IPS DF 19.7 (cell line): ENCODE measurements at places on chromosomes 3 and 15.
A peak's percentile ranks its signal among the peaks of the same experiment; 100 is the strongest.

GRCh38 chr15:52052066-52052935 lies 33.3 kb downstream of the MAPK6 start:
- no peak for DNase-seq

GRCh38 chr3:56954125-56954524 lies 106.3 kb upstream of the SPATA12 start:
- DNase-seq, result no peak

DNA sequence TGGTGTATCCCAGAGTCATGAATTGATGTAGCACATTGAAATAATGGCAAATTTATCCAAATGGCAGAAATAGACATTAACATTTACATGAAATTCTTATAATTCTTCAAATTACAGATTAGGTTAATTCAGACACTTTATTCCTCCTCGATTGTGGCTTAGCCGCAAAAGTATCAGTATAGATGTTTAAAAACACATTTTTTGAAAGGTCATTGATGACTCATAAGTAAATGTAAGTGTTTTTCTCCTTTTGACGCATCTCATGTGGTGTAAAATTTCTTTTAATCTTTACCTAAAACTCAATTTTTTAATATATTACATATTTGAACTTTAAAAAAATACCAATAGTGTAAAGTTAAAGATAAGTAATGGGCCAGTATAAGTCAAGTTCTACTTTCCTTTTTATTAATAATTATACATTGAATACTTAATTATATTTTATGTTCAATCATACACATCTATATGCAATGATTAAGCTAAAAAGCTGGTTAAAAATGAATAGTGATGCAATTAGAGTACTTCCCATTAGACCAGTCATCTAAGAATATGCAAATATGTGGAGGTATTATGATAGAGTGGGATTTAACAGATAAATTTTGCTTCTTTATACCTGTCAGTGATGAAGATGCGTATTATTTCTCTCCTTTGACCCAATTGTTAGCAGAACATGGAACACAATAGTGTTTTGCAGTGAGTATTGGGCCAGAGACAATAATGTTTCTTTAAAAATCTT lies 678.1 kb upstream of the DPPA4 start:
- DNase-seq, result no peak

DNA sequence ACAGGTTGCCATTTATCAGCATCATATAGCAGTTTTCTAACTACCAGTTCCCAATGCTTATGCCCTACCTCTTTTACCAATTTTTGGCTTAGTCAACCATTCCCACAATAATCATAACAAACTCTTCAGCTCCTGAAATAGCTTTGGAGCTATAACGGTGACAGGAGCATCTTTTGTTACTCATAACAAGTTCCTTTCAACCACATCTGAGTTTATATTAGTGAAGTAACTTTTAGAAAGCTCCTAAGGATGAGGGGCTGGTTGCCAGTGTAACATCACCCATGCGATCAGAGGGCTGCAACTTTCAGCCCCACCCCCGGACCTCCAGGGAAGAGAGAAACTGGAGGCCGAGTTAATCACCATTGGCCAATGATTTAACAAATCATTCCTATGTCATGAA lies 495.3 kb upstream of the RASGRP1 start:
- no peak for DNase-seq

GRCh38 chr3:132867526-132867925 lies 145.3 kb upstream of the NPHP3 start:
- no peak for DNase-seq

GRCh38 chr3:114686621-114687020 lies 392.8 kb downstream of the TIGIT start:
- DNase-seq, result no peak

DNA sequence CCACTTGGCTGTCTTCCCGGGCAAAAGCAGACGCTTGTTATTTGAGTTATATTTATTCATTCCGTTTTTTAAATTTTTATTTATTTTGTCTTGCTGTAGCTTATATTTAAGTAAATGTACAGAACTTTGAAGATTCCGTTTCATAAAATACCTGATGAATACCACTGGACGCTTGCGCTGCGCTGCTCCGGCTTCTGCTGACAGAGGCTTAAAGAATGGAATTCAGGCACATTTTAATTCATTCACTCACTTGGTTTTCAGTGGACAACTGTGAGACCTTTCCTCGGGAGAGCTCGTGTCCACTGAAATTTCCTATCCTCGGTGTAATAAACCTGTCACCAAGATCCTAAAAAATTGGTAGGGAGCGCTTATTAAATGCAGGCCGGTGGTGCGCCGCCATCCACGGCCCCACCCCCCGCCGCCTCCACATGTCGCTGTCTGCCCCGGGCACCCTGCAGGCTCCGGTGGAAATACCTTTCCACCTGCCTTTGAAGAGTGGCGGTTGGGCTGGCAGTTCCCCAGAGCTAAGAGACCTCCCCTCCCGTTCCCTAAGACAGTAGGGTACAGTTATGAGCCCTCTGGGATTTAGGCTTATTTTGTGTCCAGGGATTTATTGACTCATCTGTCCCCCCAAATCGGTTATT lies 62.5 kb upstream of the UBE2E1 start:
- no peak for DNase-seq

- DNase-seq, result no peak
Observed at GRCh38 chr3:173045770-173046382, 95.2 kb downstream of the SPATA16 start.

- DNase-seq, result no peak
Observed at GRCh38 chr3:115681736-115682135, 58.4 kb downstream of the GAP43 start.

DNA sequence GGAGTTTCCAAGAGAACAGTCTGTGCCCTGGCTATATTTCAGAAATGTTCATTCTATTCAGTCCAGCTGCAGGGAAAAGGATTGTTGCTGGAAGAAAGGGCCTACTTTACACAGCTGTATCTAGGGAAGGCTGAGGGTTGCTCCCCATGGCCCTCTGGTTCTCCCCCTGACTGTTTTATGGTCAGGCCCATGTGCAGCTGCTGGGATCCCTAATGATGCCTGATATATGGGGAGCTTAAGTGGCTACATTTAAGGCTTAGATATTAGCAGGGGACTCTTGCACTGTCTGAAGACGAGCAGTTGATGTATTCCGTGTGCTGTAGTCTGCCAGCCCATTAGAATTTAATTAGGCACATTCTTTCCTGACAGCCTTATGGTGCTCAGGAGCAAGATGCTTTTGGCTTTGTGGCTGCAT lies 72.0 kb downstream of the FAM43A start:
- DNase-seq, result no peak

- no peak for DNase-seq
Observed at GRCh38 chr3:76051145-76051544, 265.8 kb upstream of the ZNF717 start.

GRCh38 chr3:100076731-100077529 lies 37.4 kb downstream of the FILIP1L start:
- no peak for DNase-seq

DNA sequence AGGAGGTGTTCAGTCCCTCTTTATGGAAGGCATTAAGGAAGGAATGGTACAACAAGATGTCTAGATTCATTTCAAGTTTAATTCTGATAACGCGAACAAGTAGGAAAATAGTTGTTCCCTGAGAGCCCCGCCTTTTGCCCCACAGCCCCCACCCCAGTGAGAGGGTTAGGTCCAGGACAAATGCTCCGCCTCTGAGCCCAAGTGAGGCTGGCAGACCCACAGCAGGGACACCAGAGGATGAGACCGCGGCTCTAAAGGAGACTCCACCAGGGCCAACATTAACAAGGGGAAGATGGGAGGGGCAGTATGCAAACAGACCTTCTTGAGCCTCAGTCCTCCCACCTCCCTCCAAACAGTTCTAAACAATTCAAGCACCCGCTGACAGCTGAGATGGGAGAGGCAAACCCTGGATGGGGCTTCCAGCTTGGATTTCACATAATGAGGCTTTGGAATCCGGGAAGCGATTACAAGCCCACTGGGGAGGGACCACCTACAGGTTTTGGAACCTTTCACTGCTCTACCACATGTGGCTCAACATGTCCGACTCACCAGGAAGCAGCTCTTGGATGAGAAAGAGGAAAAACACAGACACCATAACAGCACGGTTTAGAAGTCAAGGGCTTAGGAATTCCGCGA lies 42.9 kb upstream of the IREB2 start:
- peak; percentile 48 for DNase-seq

DNA sequence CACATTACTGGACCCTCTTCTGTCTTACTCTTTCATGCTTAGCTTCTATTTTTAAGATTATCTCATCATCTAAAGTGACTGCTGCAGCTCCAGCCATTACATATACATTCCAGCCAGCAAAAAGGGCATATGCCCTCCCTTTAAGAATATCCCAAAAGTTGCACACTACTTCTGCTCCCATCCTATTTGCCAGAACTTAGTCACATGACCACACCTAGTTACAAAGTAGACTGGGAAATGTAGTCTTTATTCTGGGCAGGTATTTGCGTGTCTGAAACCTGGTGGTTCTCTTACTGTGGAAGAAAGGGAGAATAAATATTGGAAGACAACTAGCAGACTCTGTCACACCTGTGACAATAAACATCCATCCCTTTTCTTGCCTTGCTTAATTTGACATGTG lies 341.6 kb upstream of the NR2E3 start:
- no peak for DNase-seq

GRCh38 chr15:73183071-73183470 lies 130.8 kb downstream of the NEO1 start:
- DNase-seq, result no peak

DNA sequence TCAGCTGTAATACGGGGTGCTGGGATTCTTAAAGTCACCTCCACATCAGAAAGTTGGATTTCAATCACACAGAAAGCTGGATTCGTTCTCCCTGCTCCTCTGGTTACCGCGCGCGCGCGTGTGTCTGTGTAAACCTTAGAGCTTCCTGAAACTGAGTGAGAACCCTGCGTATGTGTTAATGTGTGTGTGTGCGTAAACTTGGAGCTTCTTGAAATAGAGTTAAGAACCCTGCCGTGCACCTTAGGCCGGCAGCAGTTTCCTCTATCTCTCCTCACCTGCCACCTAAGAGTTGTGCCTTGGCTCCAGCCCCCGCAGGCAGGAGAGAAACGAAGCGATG lies 531 bp downstream of the LZTFL1 start:
- no peak for DNase-seq

DNA sequence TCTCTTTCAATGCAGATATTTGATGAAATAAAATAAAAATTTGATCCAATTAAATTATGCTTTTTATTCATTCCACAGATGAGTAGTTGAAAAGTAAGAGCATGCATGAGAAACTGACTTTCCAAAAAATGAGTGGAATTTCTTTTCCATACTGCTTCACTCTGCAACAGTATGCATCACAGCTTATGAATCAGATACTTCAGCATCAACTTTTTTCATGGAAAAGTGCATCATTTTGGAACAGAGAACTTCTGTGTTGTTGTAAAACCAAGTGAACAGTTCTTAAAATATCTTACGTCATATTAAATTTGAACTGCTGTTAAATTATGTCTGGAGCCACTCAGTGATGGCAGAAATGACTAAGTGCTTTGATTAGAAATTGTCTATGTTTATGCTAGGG lies 16.7 kb upstream of the SLC7A14 start:
- no peak for DNase-seq

GRCh38 chr3:149374391-149374790 lies 3.1 kb downstream of the TM4SF1 start:
- DNase-seq, result no peak

GRCh38 chr3:55518451-55518850 lies 31.3 kb upstream of the WNT5A start:
- DNase-seq, result no peak

DNA sequence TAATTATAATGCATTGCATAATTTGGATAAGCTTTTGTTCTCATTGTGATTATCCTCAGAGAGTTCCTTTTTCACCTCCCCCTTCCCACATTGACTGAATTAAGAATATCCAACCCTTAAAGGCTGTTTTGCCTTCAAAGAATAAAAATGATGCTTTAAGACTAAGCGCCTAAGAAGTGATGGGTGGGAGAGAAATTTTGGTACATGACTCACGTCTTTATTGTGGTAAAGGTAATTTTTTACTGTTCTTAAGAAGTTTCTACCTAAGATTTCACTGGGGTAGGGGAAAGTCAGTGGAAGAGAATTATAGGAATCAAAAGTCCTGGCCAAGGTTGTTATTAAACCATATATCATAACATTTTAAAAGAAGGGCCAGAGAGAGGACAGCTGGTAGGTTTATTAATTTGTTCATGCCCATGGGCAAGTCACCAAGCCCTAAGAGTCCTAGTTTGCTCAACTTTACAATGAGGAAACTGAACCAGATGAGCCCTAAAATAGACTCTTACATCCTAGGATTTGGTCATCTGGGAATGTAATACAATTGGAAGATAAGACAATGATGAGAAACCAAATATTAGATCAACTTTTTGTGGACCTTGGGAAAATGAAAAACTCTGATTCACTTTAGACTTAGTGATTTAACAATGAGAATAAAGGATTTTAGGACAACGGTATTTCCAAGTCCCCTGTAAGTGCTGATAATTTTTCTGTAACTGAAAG lies 101.1 kb upstream of the RASGRP1 start:
- no peak for DNase-seq

GRCh38 chr15:35907511-35907910 lies 361.5 kb upstream of the DPH6 start:
- DNase-seq, result no peak

DNA sequence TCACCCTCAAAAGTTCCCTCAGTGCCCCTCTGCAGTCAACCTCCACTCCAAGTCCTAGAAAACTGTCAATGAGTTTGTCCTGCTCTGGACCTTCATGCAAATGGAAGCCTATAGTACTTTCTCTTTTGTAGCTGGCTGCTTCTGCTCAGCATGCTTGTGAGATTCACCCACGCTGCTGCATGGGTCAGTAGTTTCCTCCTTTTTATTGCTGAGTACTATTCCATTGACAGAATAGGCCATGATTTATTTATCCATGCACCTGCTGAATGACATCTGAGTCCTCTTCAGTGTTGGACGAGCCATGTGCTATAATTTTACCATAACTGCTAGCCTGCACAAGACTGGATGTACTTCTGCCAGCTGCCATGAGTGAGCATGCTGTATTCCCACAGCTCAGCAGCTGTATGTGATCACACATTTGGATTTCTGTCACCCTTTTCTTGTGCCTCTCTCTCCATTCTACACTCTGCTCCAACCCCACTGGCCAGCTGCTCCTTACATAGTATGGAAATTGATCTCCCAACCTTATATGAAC lies 26.3 kb downstream of the CDCP1 start:
- DNase-seq, result no peak

DNA sequence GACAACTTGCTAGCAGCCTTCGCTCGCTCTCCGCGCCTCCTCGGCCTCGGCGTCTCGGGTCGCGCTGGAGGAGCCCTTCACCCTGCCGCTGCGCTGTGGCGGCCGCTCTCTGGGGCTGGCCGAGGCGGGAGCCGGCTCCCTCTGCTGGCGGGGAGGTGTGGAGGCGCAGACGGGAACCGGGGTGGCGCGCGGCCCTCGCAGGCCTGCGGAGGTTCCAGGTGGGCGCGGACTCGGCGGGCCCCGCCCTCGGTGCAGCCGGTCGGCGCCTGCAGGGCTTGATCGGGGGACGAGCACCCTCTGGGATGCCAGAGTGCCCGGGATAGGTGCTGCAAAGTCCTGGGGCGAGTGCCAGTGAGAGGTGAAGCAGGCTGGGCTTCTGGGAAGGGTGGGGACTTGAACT lies 989.9 kb downstream of the ROBO2 start:
- DNase-seq, result no peak

- DNase-seq, result no peak
Observed at GRCh38 chr3:63179862-63180522, 98.1 kb upstream of the SYNPR start.

GRCh38 chr3:43817064-43817463 lies 126.3 kb downstream of the ABHD5 start:
- no peak for DNase-seq

- DNase-seq, result no peak
Observed at GRCh38 chr3:103127098-103127630, 692.3 kb downstream of the ZPLD1 start.

- no peak for DNase-seq
Observed at GRCh38 chr3:183885766-183886165, 1.1 kb upstream of the PARL start.

GRCh38 chr15:73353734-73354133 lies 15.0 kb downstream of the HCN4 start:
- DNase-seq, result no peak
